Cortex of kidney (tissue), 1 donor: ENCODE measurements at places on chromosomes 13 and 19.

GRCh38 chr19:45144431-45145269 lies 16.1 kb downstream of the NKPD1 start:
- DNase-seq: no peak

DNA sequence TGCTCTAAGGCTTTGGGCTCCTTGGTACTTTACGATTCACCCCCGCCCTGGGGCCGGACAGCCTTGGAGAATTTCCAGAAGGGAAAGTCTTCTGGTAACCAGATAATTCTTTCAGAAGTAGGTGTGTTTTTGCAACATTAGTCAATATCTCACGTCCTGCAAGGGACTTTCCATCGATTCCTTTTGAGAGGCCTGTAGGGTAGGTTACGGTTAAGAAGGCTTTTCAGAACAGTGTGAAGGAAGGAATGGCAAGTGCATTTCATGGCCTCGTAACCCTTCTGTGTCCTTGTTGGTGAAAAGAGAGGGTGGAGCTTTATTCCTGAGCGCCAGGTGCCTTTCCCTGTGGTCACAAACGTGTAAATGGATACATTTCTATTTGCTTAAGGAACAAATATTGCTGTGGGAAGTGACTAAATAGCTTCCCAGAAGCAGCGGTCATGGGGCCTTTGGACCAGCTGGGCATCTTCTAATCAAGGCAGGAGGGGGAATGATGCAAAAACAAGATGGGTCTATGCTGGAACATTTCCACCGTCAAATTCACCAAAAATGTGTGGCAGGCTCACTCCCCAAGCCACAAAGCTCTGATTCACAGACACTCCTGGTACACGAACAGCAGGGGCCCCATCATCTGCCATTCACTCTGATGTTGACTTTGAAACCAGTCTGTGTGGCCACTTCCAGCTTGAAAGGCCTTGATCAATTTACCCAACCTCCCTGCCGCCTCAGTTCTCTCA lies 99.2 kb downstream of the ANKRD10 start:
- no peak for DNase-seq

GRCh38 chr19:7360393-7360984 lies 11.8 kb downstream of the ARHGEF18 start:
- no peak for DNase-seq

DNA sequence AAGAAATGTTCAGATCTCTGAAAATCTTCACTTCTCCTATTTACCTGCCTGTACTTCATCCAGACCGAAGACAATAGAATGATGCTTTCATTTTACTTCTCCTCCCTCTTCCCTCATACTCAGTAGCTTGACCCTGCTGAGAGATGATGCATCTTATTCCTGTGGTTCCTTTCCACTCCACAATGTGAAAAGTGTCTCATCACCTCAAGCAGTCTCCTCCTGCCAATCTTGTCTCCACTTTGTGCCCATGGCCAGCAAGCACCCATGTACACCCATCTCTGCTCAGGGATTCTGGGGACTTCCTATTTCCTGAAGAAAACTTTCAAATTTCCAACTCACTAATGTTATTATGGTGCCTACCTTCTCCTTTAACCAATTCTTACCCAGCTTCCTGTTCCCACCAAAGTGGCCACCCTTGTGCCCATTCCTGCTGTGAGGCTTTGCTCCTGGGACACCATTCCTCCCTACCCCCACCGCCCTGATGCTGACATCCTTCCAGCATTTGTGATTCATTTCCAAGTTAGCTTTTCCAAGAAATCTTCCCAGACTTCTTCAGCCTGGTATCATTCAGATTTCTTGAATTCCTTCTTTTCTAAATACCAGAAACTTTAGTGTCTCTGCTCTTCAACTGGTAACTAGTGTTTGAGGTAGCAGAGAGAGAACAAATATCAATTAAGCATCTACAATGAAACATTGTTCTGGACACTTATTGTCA lies 212.5 kb downstream of the POSTN start:
- DNase-seq: no peak

- no peak for DNase-seq
These were observed 33.9 kb upstream of the FAM216B start for GRCh38 chr13:42747399-42747873.

GRCh38 chr19:46787331-46788261 lies 798 bp downstream of the SLC1A5 start:
- DNase-seq: no peak
